ENCODE measurements at places on chromosomes 5 and 9.
A peak's percentile ranks its signal among the peaks of the same experiment; 100 is the strongest.

DNA sequence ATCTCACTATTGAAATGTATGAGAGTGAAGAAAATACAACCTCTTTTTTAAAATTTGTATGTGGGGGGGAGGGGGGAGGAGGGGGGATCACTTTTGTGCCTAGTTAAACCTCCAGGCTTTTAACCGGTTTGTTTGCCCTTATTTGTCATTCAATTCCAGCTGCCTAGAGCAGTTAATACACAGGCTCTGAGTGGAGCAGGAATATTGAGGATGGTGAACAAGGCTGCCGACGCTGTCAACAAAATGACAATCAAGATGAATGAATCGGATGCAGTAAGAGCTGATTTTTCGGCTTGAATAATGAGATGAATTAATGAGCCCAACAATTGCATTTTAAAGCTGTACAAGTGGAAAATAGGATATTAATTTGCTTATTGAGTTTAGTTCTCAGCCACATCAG, 28.7 kb upstream of the SNX24 start:
- no peak for DNase-seq

DNA sequence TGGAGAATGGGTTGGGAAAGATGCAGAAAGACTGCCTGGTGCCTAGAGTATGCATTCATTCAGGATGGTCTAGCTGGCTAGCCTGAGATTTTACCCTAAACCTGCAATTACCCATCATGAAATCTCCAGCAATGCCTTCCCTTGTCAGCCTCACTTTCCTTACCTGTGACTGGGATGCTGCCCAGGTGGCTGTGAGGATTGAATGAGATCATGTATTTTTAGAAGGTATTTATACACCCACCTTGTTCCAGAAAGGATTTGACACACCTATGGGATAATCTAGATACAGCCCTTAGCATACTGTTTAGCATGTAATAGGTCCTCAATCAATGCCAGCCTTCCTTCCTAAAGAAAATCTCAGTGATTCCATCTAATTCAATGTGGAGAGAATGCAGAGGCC, 561.4 kb downstream of the CDK5RAP2 start:
- DNase-seq: no peak

- no peak for DNase-seq
These were observed 351.8 kb upstream of the WWC1 start for GRCh38 chr5:167939686-167940085.

GRCh38 chr5:131536211-131536826, 98.7 kb downstream of the RAPGEF6 start:
- no peak for DNase-seq

DNA sequence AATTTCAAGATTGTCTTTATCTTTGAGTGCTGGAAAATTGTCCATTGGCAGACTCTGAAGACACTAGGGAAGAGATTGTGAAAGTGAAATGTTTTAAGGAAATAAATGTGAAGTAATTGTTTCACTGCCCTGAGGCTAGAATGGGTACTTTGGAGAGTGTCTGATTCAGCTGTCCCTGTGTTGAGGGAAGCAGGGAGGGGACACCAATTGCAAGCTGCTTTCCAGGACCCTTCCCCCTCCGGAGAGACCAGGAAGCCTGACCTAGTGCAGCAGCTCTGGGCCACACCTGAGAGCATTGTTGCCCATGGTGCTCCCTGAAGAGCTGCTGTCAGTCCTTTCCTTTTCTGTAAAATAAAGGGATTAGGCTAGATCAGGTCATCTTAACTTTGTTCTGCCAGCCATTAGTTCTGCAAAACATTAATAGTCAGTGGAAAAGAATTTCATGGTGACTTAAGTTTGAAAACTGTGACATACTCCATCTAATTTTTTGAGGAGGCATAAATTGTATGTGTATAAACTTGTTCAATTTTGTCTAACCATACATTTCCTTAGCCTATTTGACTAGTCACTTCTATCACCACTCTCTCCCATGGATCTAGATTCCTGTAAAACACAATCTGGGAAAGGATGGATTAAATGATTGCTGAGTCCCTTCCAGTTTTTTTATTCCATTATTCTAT, 18.8 kb downstream of the MAP1B start:
- DNase-seq: no peak

DNA sequence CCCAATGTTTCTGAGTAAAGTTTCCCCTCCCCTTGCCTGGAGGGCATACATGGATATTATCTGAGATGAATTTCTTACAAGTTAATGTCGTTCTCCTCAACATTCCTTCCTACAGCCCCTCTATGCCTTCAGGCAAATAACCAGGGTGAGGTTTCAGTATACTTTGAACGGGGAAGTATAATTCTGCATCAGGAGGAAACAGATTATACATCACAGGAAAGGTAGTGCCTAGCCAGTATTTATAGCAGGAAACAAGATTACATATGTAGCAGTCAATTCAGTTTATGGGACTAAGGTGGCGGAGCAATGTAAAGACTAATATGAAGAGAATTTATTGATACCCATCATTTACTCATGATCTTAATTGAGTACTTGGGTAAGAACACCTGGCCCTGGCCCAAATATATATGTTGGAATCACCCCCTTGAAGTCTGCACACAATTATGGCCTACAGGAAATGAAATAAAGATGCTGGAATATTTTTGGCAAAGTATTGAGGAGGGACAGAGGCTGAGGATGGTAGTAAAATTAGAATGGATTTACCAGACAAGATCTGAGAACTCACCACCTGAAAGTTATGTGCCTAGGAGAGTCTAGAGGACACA, 661.1 kb downstream of the PTPRD start:
- DNase-seq: no peak

DNA sequence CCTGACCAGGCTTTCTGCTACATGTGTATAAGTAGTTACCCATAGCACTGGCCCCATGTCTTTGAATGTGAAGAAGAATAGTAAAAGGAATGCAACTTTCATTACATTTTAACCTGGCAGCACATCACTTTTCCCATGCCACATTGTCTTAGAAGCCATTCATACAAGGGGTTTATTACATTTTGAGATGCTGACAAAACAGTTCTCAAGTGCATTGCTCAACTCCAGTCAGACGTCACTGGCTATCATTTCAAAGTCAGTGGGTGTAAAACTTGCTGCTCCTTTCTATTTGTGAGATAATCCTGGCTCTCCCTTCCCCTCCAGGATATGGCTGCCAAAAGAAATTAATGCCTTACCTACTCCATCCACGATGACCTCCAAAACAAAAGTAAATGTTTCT, 97.0 kb upstream of the VCAN start:
- DNase-seq: no peak

DNA sequence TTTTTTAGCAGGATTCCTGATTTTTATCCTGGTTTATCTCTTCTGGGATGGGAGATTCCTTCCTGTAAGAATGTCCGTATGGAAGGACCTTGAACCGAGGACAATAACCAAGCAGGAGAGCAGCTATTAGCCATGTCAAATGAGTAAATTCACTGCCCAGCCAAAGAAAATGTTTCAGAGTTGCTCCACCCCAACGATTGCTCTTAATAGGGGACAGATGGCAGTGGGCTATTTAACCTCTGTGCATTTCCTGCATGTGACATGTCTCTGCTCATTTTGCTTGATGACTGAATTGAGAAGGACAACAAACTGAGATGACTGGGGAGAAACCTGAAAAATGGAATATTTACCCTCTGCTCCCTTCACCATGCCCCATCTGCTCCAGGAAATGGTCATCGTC, 479.9 kb upstream of the ZNF462 start:
- DNase-seq: no peak

GRCh38 chr9:110049699-110050450, 158.1 kb downstream of the C9orf152 start:
- DNase-seq: peak; percentile 26

DNA sequence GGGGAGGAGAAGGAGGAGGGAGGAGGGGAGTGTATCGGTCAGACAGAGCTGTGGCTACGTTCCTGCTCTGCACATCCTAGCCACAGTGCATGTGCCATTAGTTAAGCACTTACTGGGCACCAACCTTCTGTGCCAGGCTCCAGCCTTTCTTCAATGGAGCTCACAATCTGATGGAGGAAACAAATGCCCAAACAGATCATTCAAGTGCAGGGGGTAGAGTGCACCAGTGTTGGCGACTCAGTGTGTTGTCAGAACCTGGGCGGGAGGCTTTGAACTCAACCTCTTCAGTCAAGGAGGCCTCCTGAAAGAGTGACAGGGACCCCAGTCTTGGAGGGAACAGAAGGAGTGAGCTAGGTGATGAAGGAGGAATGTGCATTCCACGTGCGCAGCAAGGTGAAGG, 51.9 kb upstream of the SHB start:
- no peak for DNase-seq

- DNase-seq: no peak
These were observed 120.6 kb downstream of the SEMA6A start for GRCh38 chr5:116453988-116454411.

DNA sequence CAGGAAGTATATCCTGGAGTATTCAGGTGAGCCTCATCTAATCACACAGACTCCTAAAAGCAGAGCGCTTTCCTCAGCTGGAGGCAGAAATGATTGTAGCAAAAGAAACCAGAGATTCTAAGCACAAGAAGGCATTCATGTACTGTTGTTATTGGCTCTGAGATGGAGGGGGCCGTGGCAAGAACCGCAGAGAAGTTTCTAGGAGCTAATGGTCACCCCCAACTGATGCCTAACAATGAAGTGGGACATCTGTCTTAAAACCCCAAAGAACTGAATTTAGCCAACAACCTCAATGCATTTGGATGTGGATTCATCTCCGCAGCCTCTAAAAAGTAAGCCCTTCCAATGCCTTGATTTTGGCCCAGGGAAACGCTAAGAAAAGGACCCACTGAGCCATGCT, 76.3 kb downstream of the ADAMTSL1 start:
- no peak for DNase-seq
